Diencephalon (tissue), 1 donor: ENCODE measurements at places on chromosomes 5 and 9. TPM values are rescaled to one million over a fixed set of nuclear protein-coding genes. Genes with fewer than 3 reads are reported as not detected.

Gene IL13
- total RNA-seq: not detected

Gene DNAI1
- 4.4 TPM for total RNA-seq

Gene TRPM6
- 2.5 TPM for total RNA-seq

Gene ZDHHC11B
- total RNA-seq: 7.6 TPM

Gene LTC4S
- 2.1 TPM for total RNA-seq
